Effector CD4-positive, alpha-beta T cell (primary cell): ENCODE measurements at places on chromosomes 6 and 20.

GRCh38 chr6:135002229-135002844 is 52.3 kb downstream of the HBS1L start:
- DNase-seq, result no peak

GRCh38 chr6:13063300-13063918 is 264.9 kb downstream of the TBC1D7 start:
- DNase-seq, result no peak

DNA sequence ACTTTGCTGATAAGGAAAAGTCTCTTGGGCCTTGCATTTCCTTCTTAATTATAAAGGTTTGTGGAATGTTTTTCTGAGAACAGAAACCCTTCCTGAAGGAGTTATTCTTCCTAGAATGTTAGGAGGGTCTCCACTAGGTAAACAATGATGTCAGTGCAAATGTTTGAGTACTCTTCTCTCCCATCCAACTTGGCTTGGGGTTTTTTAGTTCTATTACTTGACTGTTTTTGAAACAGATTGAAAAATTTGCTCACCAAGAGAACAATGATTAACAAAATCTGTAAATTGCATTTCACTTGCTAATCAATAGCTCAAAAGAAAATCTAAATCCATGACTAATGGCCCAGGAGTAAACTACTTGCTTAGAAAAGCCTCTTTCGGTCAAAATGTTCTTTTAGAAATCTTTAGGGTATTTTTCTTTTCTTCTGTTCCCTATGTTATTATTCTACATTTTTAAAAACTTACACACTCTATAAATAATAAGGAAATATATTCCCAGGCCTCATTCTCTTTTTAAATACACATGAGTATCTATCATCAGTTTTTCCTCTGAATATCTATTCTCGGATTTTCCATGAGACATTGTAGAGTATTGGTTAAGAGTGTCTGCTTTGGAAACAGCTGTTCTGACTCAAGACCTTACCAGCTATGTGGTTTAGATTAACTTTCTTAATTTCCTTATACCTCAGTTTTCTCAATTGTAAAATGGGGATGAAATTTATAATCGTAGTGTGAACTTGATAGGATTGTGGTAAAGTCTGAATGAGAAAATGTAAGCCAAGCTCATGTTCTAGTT is 234.2 kb upstream of the CITED2 start:
- no peak for DNase-seq

DNA sequence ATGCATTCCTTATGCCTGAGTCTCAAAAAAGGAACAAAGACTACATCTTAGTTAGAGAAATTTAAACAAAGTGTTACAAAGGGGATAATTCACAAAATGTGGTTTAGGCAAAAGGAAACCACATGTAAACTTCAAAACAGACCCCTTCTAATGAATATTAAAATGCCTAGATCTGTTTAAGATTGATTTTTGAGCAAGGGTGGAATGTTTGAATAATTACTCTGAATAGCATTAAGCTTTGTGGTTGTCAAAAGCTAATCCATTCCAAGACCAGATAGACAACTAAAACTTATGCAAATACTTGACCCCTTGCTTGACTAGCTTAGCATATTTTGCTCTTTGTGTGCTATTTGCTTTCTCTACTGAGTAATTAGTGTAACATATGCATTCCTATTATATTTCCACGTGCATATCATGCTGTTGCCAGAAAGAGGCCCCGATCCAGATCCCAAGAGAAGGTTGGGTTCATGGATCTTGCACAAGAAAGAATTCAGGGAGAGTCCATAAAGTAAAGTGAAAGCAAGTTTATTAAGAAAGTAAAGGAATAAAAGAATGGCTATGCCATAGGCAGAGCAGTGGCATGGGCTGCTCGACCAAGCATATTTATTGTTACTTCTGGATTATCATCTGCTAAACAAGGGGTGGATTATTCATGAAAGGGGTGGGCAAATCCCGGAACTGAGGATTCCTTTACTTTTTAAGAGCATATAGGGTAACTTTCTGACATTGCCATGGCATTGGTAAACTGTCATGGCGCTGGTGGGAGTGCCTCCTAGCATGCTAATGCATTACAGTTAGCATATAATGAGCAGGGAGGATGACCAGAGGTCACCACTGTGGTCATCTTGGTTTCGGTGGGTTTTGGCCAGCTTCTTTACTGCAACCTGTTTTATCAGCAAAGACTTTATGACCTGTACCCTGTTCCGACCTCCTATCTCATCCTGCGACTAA is 1193.4 kb upstream of the EYS start:
- DNase-seq, result no peak

DNA sequence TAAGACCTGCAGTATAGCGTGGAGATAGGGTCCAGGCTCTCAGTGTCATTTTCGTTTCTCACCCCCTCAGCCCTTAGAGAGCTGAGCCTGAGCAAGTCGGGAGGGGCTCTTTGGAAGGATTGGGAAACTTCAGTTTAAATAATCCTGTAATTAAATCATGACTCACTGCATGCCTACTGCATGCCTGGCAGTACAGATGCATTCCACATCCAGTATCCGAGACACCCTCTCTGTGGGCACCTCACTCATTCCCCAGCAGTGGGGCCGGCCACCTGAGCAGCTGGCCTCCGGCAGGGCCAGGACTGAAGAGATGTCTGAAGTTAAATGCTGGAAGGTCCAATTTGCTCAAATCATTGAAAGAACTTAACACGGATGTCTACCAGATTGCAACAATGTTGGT is 316.6 kb downstream of the THBS2 start:
- no peak for DNase-seq

DNA sequence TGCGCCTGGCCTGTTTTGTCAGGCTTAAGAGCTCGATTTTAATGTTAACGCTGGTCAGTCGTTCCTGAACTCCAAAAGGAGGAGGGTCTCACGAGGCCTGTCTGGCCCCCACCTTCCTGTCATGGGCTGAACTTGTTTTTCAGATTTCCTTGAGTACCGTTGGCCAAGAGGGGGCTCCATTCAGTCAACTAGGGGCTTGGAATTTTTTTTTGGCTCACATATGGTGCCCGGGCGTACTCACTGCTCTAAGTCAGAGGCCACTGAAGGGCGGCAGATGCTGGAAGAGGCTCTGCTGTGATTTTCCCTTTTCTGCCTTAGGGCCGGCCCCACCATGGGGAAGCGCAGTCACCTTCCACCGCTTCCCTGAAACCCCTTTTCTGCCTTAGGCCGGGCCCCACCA is 6.9 kb upstream of the BIRC7 start:
- no peak for DNase-seq

- no peak for DNase-seq
Observed at GRCh38 chr6:148954461-148954860, 207.6 kb downstream of the UST start.

GRCh38 chr20:61497029-61497627 is 245.1 kb downstream of the CDH4 start:
- no peak for DNase-seq

- DNase-seq, result no peak
Observed at GRCh38 chr20:32167552-32167951, 40.0 kb downstream of the PLAGL2 start.

- no peak for DNase-seq
Observed at GRCh38 chr6:125173341-125174095, 19.9 kb downstream of the TPD52L1 start.

DNA sequence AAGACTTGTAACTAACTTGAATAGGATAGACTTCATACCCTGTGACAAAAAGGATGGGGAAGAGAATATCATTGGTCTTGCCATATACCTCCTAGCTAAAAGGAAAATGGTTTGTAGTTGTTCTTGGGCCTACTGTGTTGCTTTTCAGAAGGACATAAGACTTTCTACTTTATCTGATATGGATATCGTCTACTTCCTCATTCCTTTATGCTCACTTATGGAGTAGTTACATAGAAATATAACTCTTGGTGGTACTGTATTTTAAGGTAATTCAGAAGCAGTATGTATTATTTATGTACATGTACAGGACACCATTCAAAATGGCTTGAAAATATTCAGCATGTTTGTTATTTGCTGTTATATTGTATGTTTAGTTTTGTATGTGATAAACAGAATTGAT is 8.0 kb downstream of the FAM217B start:
- DNase-seq, result no peak

DNA sequence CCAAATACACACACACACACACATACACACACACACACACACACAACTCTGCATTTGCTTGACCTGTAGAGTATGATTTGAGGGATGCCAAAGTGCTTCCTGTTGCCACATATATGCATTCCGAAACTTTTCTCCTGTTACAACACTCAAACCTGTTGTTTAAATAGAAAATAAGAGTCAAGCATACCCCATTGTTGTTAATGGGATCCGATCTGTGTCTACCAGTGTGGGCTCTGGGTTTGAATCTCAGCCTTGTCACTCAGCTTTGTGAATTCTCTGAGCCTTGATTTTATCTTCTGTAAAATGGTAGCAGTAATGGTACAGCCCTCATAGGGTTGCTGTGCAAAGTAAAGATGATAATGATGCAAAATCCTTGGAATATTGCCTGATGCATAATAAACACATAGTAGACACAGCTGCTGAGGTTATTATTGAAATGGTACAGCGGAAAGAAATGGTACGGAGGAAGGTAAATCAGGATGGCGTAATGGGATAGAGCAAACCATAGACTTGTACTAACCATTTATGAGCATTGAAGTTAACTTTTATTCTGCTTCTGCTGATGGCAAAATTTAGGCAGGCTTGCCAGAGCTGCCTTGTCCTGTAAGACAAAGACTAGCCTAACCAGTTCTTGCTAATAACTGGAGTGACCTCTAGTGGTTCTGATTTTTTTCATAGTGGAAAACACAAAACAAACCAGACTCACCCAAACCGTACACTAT is 113.5 kb upstream of the PHACTR1 start:
- DNase-seq, result no peak

DNA sequence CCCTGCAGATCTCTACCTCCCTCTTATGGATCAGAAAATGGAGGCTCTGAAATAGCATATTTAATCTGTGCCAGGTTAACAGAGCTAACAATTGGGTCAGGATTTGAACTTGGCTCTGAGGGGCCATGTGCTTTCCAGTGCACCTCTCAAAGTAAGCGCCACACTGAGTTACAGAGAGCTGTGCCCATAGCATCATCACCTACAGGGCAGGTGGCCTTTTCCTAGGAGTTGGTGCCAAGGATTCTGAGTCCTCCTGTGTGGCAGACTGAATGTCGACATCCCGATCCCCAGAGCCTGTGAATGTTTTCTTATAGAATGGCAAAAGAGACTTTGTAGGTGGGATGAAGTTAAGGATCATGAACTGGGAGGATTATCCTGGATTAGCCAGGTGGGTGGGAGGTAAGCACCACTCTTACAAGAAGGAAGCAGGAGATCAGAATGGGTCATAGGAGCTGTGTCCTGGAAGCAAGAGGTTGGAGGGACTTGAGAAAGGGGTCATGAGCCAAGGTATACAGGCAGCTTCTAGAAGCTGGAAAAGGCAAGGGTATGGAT is 68.0 kb upstream of the TBC1D7 start:
- no peak for DNase-seq

DNA sequence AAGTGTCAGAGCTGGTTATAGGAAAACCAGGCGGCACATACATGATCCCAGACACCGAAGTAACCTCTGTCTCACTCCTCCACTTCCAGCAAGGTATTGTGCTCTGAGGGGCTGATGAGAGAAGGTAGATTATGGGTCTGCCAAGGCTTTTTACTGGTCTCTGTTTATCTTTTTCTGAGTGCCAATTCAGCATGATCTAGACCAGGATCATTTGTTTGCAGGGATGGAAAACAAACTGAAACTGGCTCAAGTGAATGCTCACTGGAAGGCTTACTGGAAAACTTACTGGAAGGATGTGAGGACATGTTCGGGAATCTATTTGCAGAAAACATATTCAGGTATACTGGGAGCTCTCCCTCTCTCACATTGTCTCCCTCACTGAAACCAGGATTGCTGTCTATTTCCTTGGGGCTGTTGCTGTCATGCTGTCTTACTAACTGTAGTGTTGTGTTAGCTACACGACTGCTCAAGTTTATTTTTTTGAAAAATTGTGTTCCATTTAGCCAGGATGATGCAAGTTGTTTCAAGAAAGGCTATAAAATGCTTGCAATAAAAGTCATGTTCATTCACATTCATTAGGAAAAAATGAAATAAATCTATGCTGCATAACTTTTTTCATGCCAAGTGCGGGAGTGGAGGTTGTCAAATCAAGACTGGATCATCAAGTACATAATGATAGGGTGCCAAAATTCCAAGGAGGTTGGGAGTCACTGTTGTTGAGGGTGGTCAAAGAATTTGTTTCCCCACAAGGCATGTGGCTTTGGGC is 37.0 kb downstream of the KLHL31 start:
- no peak for DNase-seq

DNA sequence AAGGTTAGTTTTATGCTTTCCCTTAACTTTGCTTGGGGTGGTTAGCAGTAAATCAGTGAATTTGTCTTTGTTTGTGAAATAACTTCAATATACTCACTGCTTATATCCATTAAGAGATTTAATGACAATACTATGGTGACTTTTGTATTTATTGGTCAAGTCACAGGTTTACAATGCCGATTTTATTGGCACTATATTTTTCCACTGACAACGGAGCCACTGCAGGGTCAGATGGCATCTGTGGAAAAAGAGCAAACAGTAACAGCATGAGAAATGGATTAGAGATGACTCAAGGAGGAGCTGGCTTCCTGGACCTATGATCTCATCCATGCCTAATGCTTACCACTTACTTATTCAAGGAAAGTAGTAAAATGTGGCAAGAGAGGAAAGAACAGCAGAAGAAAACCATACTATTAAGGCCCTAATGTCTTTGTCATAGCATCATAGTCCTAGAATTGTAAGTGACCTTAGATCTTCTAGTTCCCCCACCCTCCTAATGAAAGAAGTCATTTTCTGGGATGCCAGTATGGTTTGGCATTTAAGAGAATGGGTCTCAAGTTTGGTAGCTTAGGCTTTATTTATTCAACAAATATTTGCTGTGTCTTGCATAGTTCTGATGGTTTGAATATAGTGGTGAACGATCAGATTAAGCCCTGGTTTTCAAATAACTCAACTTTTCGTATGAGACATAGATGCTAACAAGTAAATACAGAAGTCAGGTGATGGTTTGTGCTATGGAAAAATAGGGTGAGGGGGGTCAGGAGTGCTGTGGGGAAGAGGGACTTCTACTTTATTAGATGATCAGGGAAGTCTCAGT is 18.5 kb downstream of the RNF144B start:
- no peak for DNase-seq

- no peak for DNase-seq
Observed at GRCh38 chr6:42313038-42313437, 95.4 kb upstream of the MRPS10 start.

- DNase-seq, result no peak
Observed at GRCh38 chr20:12528104-12528503, 480.7 kb upstream of the SPTLC3 start.

- DNase-seq, result no peak
Observed at GRCh38 chr6:38688579-38689087, 14.3 kb downstream of the GLO1 start.

DNA sequence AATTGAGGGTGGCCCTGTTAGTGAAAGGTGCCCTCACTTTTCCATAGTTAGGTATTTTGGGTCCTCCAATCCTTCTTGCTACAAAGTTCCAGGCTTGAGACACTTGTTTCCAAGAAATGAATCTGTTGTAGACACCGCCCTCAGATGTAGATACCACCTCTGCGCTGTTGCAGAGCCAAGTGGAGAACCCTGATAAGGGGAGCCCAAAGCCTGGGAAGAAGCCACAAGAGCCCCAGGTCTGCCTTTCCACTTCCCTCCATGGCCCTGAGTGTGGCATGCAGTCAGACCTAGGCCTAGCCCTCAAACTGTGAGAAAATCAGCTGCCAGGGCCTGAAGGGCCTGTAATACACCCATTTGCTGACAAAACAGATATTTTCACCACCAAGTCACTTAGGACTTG is 37.1 kb downstream of the DTD1 start:
- DNase-seq, result no peak

- no peak for DNase-seq
Observed at GRCh38 chr20:49542514-49542991, 25.4 kb downstream of the PTGIS start.

GRCh38 chr6:44162876-44163625 is 4.4 kb downstream of the CAPN11 start:
- DNase-seq, result no peak
